ENCODE measurements at places on chromosomes 11 and 22.
A peak's percentile ranks its signal among the peaks of the same experiment; 100 is the strongest.

GRCh38 chr11:124738713-124739478 lies 846 bp upstream of the NRGN start:
- no peak for DNase-seq

GRCh38 chr11:115191761-115192160 lies 312.5 kb downstream of the CADM1 start:
- no peak for DNase-seq

DNA sequence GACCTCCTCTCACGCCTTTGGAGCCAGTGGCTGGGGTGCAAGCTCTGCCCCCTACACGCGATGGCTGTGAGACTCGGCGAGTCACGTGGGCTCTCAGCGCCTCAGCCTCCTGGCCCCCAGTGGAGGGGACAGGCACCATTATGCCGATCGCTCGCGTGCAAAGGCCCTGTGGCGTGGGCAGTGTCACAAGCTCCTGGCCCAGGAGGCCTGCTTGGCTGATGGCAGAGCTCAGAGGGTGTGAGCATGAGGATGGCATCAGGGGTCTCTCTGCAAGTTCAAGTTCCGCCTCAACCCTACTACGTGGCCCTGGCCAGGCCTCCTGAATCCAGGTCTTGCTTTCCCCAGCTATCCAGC lies 90.8 kb upstream of the KCNQ1OT1 start:
- DNase-seq, result no peak

GRCh38 chr11:130000552-130001176 lies 2.0 kb downstream of the PRDM10 start:
- no peak for DNase-seq

- no peak for DNase-seq
These were observed 64.5 kb downstream of the TP53I11 start for GRCh38 chr11:44885919-44886789.

- no peak for DNase-seq
These were observed 185.4 kb upstream of the B3GAT1 start for GRCh38 chr11:134597452-134597851.

DNA sequence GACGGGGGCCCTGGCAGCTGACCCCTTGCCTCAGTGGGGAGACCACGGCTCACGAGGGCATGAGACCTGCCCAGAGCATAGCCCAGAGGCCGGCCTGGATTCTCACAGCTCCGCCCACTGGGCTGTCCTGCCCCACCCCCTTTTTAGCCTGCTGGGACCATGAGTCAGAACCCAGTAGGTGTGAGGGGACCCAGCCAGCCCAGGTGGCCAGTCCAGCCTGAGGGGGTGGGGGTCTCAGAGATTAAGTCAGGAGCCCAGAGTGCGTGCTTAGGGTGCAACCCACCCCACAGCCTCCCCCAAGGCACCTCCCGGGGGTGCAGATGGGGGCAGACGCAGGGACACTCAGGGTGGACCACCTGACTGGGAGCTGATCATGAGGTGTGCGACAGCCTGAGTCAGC lies 40.1 kb upstream of the PPARA start:
- DNase-seq, result no peak

- DNase-seq, result no peak
These were observed 31.8 kb downstream of the ETS1 start for GRCh38 chr11:128555606-128556005.

DNA sequence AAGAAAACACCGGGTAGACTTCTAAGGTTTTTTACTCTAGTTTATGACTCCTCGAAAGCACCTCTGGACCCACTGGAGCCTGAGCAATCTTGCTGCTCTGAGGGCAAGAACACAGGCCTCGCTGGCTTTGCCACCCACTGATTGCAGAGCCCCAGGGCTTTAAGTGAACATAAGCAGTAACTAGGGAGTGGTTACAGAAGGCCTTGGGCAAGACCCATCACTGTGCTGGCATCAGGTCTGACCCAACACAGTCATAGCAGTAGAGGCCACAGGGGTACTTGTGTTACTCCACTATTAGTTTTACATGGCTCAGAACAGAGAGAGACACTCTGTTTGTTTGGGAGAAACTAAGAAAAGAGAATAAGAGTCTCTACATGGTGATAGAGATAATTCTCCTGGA lies 684.5 kb downstream of the FAM181B start:
- no peak for DNase-seq

- DNase-seq, result no peak
These were observed 333.5 kb upstream of the PITPNB start for GRCh38 chr22:28252539-28252938.

DNA sequence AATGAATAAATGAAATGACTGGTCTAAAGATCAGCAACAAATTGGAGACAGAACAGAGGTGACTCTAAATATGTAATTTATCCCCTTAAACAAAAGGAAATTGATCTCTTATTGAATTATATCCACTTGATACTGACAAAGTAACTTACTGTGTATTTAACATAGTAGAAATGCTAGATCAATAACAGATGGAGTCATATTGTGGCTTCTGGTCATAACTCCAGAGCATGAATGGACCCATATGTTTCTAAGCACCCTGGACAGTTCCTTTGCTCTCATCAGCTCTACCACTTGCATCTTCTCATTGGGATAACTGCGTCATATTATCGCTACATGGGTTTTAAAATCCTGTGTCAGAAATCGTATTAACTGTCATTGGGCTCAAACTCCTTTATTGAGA lies 222.3 kb downstream of the ETS1 start:
- DNase-seq, result no peak

DNA sequence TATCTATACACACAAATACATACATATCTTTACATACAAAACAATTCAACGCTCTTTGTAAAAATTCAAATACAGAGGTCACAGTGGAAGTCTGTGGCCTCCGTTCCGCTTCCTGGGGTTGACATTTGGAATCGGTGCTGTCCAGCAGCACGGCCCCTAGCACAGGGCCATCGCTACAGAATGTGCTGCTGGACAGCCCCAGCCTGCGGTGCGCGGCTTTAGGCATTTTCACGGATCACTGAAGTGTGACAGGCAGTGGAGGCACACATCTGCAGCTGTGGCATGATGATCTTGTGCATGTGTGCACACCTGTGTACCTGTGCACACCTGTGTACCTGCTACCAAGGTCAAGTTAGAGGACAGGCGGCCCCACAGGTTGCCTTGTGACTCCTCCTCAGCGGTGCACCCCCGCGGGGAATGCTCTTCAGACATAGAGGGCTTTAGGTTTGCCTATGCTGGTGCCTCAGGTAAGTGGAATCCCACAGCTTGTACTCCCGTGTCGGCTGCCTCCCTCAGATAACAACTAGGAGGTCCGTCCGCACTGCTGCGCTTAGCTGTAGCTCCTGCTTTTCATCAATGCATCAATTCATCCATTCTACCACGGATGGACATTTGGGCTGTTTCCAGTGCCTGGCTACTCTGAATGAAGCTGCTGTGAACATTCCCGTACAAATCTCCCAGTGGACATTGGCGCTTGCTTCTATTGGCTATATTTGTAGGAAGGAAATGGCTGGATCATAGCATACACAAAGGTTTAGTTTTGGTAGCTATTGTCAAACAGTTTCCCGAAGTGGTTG lies 29.9 kb downstream of the GAL start:
- no peak for DNase-seq

DNA sequence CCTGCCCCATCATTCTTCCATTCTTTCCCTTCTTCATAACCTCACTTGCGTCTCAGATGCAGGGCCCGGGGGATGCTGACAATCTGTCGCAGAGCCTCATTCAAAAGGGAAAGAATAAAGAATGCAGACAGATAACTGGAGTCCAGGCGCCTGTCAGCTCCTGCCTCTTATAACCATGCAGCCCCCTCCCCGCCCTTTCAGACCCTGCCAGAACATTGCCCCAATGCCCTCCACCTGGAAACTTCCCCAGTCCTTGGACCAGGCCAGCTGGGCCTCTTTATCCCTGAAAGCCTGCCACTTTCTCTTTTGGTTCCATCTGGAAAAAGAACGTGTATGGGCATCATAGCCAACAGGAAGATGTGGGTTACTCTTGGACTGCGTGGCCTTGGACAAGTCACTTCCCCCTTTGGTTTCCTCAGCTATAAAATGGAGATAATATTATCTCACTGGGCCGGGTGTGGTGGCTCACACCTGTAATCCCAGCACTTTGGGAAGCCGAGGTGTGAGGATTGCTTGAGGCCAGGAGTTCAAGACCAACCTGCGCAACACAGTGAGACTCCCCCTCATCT lies 2.1 kb upstream of the TCF20 start:
- DNase-seq, result no peak

DNA sequence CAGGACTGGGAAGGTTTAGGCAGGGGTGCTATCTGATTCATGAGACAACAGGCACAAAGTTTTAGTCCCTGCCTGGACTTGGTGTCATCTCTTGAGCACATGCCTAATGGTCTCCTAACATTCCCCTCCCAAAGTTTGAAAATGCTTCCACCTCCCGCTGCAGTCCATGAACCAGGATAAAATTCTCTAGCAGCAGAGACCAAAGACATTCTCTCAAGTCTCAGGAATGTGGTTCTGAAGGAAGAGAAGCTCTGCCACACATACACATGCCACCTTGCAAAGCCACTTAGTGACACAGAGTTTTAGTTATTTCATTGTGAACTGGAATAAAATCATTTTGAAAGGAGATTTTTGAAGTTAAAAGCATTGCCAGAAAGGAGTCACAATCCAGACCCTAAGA lies 15.5 kb downstream of the OR51B6 start:
- DNase-seq, result no peak

- DNase-seq, result no peak
These were observed 65.3 kb downstream of the CTTN start for GRCh38 chr11:70463478-70464255.

- DNase-seq, result no peak
These were observed 26.6 kb downstream of the MAFF start for GRCh38 chr22:38228326-38228872.

DNA sequence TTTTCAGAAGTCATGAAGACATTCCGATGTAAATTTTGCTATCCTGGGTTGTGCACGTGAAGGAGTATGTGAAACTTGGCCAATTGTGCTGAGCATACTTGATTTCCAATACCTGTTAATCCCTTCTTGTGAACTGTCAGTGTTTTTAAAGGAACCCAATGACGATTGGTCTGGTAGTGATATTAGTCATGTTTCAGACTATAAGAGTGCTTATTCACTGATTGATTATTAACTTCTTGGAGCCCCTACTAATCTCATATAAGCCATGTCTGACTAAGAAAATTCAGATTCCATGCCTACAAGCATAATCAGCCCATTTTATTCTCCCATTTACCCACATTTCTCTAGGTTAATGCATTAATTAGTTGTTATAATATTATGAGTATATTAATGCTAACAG lies 330.8 kb upstream of the MTNR1B start:
- DNase-seq, result no peak

DNA sequence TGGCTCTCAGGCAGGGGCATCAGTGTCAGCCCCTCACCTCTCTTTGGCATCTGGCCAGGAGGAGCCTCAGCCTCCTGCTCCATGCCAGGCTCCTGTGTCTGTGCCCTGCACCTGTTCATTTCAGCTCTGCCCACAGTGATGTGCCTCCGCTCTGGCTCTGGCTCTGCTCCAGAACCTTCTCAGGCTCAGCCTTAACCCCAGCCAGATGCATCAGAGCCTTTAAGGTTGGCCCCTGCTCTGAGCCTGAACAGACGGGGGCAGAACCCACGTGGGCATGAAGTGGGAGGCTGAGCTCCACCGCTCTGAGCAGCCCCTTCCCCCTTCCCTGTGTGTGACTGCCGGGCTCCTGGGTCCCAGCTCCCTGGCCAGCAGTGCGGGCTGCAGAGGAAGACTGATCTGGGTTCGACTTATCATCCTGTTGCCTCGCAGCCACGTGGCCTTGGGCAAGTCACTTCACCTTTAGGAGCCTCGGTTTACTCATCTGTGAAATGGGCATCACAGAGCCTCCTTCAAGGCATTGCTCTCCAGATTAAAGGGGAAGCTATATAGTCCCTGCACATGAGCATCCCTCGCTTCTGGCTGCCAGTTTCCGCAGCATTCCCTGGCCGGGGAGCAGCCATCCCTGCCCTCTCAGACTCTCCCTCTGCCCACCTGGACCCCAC lies 44.7 kb upstream of the RTL6 start:
- no peak for DNase-seq

GRCh38 chr11:61797263-61797944 lies 4.7 kb downstream of the FEN1 start:
- peak; percentile 41 for DNase-seq

GRCh38 chr11:69540118-69541000 lies 58.9 kb downstream of the LINC01488 start:
- no peak for DNase-seq

DNA sequence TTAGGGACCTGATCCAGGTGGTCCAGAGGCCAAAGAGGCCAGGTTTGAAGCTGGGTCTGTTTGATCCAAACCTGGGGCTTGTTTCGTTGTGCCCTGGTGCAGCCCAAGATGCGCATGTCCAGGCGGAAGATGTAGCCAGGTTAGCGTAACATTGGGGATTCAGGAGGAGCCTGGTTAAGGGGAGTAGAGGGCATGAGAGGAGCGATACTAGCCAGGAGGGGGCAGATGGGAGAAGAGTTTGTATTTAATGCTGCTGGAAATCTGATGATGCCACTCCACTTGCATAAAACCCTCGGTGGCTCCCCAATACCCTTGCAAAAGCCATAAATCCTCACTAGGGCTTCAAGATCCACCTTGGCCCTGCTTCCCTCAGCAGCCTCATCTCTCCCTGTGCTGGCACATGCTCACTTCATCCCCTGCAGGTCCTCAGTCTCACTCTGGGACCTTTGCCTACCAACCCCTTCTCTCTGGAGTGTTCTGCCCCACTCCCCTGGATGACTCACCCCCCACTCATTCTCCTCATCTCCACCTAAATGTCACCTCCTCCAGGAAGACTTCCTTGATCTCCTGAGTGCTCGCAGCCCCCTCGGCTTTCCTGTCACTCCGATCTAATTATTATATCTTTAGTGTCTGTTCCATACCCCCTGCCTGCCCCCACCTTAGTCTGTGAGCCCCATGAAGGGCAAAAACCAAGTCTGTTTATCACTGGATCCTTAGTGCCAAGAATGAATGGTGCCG lies 95.9 kb downstream of the MIAT start:
- no peak for DNase-seq

GRCh38 chr11:84549217-84549616 lies 1077.9 kb downstream of the DLG2 start:
- DNase-seq, result no peak

GRCh38 chr11:133249065-133249464 lies 283.2 kb downstream of the OPCML start:
- no peak for DNase-seq

- no peak for DNase-seq
These were observed 245.5 kb downstream of the BRD1 start for GRCh38 chr22:49582181-49582580.

GRCh38 chr11:78192223-78192719 lies 3.6 kb downstream of the USP35 start:
- DNase-seq, result no peak

DNA sequence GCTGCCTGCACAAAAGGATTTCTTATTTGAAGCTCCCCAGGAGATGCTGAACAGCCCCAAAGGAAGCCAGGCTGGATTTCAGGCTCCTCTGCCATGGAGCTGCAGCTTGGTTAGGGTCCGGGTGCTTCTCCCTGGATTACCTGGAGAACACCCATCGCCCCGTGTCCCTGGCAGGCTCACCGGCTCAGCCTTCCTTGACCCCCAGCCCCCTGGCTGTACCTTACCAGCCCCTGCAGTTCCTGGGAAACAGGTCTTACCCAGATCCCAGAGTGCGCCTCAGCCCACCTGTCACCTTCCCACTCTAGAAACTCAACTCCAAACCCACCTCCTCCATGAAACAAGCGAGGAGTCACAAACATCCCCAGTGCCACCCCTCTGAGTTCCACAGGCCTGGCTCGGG lies 45.3 kb upstream of the CD5 start:
- DNase-seq, result no peak

GRCh38 chr11:92050305-92050704 lies 174.3 kb upstream of the FAT3 start:
- no peak for DNase-seq

Data from stimulated activated CD4-positive, alpha-beta T cell treated with anti-CD3 and anti-CD28 coated beads, Interleukin-1b, Interleukin-23, amount 100 ng/mL, for 1 hour (primary cell).